ENCODE measurements at places on chromosomes 7 and 10. TPM values are rescaled to one million over a fixed set of nuclear protein-coding genes. Genes with fewer than 3 reads are reported as not detected.
A peak's percentile ranks its signal among the peaks of the same experiment; 100 is the strongest.

DNA sequence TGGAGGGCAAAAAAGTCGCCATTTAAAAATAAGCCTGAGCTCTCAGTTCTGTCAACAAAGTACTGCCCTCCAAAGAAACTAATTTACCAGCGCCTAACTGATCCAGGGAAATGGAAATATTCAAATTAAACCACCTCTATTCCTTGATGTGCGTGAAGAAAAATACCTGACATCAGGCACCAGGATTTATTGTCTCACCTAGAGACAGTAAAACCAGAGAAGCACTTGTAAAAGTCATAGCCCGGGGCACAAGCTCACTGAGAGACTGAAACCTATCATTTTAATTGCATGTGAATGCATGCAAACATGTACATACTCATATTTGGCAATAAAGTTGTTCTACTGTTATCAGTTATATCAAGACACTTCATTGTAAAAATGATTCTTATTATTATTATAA lies 147.3 kb upstream of the VSTM2A start:
- no peak for DNase-seq

DNA sequence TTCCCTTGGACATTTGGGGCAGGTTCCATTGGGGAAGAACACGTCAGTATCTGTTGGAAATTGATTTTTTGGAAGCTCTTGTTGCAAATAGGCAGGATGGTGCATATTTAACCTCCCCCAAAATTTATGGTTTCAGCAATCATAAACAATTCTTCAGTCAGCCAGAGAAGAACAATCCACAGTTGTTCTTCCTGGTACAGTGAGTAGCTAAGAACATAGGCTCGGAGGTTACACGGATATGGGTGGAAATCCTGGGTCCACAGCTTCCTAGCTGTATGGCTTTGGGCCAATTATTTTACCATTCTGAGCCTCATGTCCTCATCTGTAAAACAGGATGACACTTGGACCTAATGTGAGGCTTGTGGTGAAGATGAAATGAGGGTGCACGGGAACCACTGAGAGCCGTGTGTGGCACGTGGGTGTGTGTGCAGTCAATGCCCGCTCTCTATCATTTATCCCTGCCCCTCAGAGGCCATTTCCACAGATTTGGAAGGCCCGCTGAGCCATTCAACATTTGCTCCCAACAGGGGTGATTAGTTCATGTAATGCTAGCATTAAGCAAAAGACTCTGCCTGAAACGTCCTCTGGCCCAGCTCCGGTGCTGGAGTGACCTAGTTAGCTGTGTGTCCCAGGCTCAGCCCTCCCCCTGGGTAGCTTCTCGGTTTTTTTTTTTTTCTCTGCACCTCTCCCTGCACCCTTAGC lies 9.7 kb downstream of the CAMK1D start:
- DNase-seq, result peak; percentile 28

DNA sequence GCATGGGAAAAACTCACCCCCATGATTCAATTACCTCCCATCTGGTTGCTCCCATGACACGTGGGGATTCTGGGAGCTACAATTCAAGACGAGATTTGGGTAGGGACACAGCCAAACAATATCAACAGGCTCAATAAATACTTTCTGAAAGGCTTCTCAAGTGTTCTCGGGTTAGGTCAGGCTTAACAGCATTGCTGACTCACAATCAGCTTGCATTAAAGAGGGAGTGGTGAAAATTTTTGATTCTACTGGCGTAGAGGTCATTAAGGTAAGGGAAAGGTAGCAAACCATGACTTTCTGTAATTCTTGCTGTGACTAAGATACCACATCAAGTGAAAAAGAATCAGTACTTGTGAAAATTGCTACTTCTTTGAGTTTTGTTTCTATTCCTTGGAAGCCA lies 126.4 kb downstream of the JCAD start:
- no peak for DNase-seq

DNA sequence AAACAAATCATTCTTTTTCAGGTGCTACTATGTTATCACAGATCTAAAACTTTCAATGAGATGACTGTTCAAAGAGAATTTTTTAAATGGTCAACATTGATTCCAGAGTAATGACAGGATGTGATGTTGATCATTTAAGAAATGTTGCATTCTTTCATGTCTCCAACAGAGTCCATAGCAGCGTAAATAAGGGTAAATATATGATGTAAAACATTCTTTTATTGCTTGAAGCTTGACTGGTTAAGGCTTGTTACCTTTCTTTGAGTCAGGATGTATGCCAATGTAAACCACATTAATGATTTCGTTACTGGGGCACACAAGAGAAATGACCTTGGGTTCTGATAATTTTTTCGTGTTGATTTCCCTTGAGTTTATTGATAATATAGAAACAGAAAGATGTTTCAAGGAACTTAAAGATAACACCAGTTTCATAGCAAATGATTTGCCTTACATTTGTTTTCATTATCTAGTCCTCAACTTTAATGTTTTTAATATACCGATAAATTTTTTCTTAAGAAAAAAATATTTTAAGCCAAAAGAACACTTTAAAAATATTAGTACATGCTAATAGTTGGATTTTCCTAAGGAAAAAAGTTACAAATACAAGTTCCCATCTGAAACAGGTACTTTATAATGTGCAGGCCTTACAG lies 3.5 kb downstream of the STK17A start:
- no peak for DNase-seq

GRCh38 chr10:117950408-117950807 lies 96.3 kb downstream of the RAB11FIP2 start:
- DNase-seq, result no peak

- DNase-seq, result no peak
Measured at GRCh38 chr7:140360697-140361229, 37.6 kb downstream of the SLC37A3 start.

DNA sequence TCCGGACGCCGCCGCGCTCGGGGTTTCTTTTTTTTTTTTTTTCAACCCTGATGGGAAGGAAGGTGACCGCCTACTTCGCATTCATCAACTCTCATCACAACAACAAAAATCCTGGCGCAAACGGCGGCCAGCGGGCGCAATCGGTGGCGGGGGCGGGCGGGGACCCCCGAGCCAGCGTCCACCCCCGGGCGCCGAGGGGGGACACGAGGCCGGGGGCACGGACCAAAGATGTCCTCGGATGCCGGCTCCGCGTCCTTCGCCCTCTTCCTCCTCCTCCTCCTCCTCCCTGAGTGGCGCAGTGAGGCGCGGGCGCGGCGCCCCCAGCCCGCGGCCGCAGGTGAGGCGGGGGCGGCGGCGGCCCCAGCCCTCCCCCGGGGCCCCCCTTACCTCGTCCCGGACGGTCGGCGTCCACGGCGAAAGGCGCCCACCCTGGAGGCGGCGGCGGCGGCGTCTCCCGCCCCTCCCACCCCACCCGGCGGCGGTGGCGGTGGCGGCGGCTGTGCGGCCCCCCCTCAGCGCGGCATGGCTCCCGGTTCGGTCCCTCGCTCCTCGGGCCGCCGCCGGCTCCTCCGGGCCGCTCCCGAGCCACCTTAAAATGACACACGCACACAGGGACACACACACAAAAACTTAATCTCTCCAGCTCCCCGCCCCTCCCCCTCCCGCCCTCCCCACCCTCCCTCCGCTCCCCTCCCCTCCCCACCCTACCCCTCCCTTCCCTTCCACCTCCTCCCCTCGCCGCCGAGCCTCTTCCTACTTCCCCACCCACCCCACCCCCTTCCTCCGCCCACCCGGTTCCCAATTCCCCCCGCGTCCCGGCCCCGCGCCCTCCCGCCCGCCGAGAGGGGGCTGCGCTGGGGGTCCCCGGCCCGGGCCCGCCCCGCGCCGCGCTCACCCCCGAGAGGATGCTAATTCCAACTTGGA lies at the start of gene CTBP2:
CTBP2 (minus strand) TSS at position 632 of the 924 bp plus-strand sequence.
- DNase-seq, result no peak

DNA sequence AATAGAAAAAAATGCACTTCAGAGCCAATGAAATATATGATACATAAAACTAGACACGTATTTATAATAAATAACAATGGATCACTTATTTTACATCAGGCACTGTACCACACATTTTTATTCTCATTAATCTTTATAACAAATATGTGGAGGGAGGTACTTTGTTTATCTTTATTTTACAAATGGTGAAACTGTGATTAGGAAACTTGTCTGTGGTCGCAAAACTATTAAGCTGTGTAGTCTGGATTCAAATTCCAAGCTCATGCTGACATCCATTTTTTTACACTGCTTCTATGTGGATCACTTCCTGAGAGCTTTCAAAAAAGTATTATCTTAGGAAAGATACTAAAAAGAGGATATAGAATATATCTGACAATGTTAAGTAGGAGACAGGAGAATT lies 978.6 kb downstream of the SORCS1 start:
- no peak for DNase-seq

DNA sequence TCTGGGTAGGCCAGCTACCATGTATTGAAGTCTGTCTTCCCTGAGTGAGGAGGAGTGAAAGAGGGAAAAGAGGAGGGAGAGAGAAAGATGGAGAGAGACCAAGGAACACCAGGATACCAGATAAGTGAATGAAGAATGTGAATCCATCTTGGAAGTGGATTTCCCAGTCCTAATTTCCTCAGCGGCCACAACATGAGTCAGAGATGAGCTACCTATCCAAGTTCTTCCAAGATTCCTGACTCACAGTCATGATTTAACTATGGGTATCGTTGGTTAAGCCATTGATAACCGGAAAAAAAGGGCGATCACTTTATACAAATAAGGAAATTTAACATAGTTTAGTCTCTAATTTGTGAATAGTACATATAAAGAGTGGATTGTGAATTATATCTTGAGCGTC lies 561.8 kb downstream of the ATRNL1 start:
- DNase-seq, result no peak

DNA sequence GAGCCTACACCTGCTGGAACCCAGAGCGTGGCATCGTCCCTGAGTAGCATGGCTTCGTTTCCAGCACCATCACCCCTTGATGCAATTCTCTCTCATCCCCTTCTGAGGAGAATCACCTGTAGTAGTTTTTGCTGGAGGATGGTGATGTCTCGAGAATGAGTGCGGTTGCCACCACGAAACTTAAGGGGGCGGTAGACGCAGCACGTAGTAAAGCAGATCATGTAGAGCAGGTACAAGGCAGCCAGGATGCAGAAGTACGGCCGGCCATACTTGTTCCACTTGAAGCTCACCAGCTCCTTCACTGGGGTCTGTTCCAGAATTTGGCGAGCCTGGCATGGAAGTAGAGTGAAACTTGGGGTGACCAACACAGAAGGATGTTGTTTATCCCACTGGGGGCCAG lies 8.1 kb downstream of the TRPV5 start:
- DNase-seq, result no peak

- DNase-seq, result no peak
Measured at GRCh38 chr10:25178411-25178810, 3.6 kb downstream of the GPR158 start.

DNA sequence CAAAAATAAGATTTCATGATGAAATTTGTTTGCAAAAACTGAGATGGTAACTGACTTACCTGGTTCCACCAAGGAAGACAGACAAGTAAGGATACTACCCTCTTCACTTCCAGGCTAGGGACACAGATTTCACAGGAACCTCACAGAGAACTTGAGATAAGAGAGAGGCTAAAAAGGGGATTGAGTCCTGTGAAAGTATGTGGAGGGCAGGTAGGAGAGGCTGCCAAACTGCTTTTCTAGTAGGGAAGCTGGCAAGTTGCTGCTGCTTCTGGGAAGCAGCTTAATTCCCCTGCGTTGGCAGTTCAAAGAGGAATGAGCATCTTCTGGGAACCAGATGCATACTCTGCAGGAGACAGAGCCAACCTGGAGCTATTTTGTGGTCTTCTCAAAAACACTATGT lies 841.6 kb downstream of the CCSER2 start:
- DNase-seq, result no peak

GRCh38 chr7:36967387-36967786 lies 243.1 kb upstream of the AOAH start:
- no peak for DNase-seq

GRCh38 chr7:43077732-43078391 lies 34.6 kb upstream of the HECW1 start:
- peak; percentile 11 for DNase-seq

GRCh38 chr10:110174201-110174600 lies 33.2 kb upstream of the MXI1 start:
- DNase-seq, result no peak

DNA sequence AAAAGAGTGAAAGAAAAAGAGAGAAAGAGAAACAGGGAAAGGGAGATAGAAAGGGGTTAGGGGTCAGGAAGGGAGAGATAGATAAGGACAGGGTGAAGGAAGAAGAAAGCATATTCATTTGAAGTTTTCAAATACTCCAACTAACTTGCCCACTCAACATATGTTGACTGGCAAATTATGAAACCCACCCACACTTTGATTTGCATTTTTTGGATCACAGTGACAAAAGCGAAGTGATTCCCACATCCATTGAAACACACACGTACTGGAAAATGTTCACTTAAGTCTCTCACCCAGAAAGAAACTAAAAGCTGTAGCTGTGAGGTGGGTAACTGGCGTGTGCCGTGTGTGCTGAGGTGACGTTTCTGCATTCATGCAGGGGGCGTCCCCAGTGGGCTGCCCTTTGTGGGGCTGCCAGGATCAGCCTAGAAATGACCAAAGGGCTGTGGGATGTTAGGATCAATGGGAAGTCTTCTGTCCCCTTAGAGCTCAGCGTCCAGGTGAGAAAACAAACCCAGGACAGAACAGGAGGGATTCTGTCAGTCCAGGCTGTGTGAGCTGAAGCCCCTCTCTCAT lies 134.9 kb upstream of the ADARB2 start:
- DNase-seq, result no peak

DNA sequence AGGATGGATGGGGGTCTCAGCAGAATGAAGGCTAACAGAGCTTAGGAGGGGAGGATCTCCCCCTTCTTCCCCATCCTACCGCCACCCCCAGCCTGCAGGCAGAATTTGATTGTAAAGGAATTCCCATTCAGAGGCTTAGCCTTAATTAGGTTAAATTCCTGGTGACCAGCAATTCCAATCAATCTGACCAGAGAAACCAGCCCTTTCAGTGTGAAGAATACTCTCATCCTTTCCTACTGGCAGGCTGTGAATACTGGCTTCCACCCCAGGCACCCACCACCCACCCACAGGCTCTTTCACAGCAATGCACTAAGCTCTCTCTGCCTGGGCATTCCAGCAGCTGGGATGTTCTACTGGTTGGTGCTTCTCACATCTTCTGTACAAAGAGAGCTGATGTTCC lies 137.9 kb upstream of the LYZL1 start:
- no peak for DNase-seq

- no peak for DNase-seq
Measured at GRCh38 chr10:116274064-116274904, 1.3 kb upstream of the GFRA1 start.

The AMPH gene
- total RNA-seq, result not detected

The CFAP70 gene
- total RNA-seq, result 0.20 TPM

The BHLHA15 gene
- 0.41 TPM for total RNA-seq

The INPP5F gene
- total RNA-seq, result 10.5 TPM

The ARHGAP22 gene
- not detected for total RNA-seq

The NPSR1 gene
- total RNA-seq, result not detected

The TMEM273 gene
- total RNA-seq, result 0.72 TPM

The SRRT gene
- total RNA-seq, result 166 TPM

The GIMAP5 gene
- 32.3 TPM for total RNA-seq

The CAMK2B gene
- total RNA-seq, result 0.38 TPM

The THSD7A gene
- total RNA-seq, result not detected

The EBF3 gene
- not detected for total RNA-seq

The BPGM gene
- 14.2 TPM for total RNA-seq

The WIPF3 gene
- not detected for total RNA-seq

Data from activated naive CD4-positive, alpha-beta T cell treated with anti-CD3 and anti-CD28 coated beads for 36 hours (primary cell).